ENCODE measurements at places on chromosomes 16 and 17.
A peak's percentile ranks its signal among the peaks of the same experiment; 100 is the strongest.

DNA sequence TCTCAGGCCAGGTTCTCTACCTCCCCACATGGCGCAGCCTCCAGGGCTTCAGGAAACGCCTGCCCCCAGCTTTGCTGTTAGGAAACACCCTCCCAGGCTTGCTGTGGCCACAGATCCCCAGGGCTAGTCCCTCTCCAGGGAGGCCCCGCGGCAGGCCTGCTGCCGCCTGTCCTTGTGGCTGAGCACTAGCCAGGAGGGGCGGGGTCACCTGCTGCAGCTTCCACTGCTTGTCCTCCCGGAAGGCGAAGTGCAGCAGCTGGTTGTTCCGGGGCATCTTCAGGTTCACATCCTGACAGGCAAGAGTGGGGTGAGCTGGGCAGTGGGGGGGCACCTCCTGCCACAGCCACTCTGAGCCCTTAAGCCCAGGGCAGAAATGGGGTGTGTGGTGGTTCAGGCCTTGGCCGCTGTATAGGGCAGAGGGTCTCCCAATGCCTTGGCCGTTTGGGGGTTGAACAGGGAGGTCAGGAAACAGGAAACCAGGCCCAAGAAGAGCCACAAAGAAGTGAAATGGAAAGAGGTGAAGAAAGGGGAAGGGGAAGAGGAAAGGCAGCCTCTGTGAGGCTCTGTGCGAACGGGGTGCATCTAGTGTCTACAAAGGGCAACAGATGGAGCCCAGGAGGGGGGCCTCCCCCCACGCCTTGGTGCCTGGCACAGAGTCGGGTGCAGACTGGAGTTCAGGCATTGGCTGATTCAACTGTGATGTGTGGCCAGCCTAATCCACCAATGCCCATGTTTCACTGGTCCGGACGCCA is 2.0 kb downstream of the ROGDI start:
- DNase-seq, result peak; percentile 75

- no peak for DNase-seq
Measured at GRCh38 chr16:57235128-57236021, 9.7 kb upstream of the ARL2BP start.

GRCh38 chr17:15392326-15392741 is 50.9 kb upstream of the TEKT3 start:
- DNase-seq, result no peak

GRCh38 chr16:48596326-48596725 is 13.7 kb downstream of the N4BP1 start:
- DNase-seq, result peak; percentile 31

DNA sequence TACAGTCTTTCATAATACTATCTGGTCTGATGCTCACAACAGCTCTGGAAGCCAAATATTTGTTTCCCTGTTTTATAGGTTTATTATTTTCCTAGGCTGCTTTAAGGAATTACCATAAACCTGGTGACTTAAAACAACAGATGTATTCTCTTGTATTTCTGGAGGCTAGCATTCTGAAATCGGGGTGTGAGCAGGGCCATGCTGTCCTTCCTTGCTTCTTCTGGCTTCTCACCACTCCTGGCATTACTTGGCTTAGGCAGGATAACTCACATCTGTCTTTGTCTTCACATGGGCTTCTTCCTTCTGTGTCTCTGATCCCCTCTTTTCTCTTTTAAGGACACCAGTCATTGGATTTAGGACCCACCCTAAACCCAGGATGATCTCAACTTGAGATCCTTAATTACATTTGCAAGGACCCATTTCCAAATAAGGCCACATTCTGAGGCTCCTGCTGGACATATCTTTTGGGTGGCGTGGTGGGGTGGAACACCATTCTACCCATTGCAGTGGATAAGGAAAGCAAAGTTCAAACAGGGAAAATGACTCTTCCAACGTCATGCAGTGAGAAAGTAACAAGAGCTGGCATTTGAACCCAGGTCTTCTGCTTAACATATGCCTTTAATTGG is 39.2 kb upstream of the TBX2 start:
- DNase-seq, result no peak

DNA sequence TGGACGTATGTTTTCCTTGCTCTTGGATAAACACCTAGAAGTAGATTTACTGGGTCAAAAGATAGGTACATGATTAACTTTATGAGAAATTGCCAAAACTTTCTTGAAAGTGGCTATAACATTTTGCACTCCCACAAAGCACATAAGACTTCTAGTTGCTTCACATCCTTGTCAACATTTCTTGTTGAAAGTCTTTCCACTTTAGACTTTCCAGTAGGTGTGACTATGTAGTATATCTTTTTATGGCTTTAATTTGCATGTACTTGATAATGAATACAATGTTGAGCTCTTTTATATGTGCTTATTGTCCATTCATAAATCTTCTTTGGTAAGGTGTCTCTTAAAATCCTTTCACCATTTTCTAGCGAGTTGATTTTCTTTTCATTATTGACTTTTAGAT is 241.2 kb upstream of the RPL38 start:
- no peak for DNase-seq

DNA sequence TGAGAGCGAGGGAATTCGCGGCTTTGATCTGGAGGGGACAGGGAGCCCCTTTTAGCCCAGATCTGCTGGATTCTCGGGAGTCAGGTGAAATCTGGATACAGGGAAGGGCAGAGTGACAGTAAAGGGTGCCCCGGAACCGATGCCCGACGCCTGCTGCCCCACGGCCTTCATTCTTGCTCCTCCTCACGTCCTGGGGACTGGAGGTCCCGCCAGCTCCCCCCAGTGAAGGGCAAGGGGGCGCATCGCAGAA is 596 bp downstream of the OR1F1 start:
- no peak for DNase-seq

DNA sequence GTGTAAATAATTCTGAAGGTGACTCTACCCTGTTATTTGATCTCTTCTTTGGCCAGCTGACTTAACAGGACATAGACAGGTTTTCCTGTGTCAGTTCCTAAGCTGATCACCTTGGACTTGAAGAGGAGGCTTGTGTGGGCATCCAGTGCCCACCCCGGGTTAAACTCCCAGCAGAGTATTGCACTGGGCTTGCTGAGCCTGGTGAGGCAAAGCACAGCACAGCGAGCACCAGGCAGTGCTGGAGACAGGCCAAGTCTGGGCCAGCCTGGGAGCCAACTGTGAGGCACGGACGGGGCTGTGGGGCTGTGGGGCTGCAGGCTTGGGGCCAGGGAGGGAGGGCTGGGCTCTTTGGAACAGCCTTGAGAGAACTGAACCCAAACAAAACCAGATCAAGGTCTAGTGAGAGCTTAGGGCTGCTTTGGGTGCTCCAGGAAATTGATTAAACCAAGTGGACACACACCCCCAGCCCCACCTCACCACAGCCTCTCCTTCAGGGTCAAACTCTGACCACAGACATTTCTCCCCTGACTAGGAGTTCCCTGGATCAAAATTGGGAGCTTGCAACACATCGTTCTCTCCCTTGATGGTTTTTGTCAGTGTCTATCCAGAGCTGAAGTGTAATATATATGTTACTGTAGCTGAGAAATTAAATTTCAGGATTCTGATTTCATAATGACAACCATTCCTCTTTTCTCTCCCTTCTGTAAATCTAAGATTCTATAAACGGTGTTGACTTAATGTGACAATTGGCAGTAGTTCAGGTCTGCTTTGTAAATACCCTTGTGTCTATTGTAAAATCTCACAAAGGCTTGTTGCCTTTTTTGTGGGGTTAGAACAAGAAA is 5.1 kb downstream of the STH start:
- DNase-seq, result no peak

DNA sequence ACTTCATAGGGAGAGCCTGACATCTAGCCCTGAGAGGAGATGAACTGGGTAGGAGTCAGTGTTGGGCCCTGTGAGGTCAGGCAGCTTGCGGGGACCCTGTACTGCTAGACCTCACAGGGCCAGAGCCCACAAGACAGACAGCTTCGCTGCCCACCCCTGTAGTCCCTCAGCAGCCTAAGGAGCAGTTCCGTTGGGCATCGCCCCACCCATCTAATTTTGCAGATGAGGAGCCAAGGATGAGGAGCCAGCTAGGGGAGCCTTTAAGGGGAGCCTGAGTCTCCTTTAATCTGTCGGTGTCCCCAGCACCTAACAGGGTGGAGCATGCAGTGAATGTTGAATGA is 755 bp upstream of the TUFM start:
- DNase-seq, result no peak

DNA sequence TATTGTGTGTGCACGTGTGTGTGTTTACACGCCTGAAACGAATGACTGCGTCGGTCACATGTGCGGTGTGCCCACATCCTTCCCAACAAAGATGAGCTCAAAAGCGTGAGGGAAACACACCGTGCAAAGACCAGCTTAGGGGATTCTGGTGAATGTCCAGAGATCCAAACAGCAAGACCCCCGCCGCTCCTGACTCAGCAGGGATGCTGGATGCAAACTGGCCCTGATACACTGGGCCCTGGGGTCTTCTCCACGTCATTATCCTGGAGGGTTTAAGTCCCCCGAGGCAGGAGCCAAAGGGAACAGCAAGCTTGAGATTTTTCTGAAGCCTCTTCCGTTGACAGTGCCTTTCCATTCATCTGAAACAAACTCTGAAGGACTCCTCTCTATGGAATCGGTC is 59.2 kb downstream of the TBC1D16 start:
- no peak for DNase-seq

DNA sequence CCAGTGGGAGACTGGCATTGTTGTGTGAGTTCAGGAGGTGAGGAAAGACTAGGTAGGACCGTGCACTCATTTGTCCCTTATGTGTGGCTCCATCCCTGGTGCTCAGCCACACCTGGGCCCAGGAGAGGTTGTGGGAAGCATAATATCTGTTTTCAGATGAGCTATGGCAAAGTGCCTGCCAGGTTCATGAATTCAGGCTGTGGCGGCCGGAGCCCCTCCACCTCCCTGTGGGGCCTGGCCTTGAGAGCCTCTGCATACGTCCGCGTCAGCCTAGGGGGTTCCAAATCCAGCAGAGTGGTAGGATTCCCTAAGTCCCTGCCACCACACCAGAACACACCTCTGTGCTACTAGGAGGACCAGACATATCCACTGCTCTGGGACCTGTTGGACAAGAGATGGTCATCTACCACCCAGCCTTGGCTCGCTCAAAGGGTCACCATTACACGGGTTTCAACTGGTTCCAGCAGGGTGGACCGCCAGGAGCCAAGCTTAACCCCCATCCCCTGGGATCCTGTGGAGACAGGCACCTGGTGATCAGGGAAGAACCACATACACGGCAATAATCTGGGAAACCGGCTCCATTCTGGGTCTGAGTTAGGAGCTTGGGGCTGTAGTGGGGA is 2.0 kb downstream of the B3GNT9 start:
- DNase-seq, result no peak

DNA sequence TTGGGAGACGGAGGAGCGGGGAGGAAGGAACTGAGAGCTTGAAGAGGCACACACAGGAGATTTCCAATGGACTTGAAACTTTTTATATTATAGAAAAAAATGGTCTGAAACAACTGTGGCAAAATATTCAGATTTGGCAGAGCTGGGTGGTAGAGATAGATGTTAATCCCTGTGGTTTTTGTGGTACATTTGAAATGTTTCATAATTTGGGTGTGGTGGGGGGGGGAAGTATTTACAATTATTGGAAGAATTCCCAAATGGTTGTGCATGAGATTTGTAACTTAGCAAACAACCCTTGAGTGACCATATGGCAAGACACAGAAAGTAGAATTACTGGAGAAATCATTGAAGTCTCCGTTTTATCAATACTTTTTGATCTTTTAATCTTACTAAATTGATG is 588.8 kb upstream of the PSMD7 start:
- DNase-seq, result no peak

- DNase-seq, result no peak
Measured at GRCh38 chr17:67833946-67834631, 8.8 kb downstream of the BPTF start.

DNA sequence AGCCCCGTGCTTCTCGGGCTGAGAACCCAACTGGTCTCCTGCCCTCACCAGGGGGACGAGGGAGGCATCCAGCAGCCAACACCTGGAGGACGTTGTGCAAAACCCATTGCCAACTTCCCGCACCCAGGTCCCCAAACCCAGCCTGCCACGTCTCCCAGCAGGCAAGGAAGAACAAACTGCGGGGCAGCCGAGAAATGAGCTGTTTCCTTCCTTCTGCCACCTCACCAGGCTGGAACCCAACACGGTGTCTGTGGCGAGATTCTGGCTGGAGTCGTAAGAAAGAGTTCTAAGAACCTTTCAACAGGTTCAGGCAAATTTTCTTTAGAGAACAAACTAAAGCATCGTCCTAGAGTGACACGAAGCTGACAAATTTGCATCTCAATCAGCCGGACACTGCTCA is 3.6 kb downstream of the SLC43A2 start:
- no peak for DNase-seq

DNA sequence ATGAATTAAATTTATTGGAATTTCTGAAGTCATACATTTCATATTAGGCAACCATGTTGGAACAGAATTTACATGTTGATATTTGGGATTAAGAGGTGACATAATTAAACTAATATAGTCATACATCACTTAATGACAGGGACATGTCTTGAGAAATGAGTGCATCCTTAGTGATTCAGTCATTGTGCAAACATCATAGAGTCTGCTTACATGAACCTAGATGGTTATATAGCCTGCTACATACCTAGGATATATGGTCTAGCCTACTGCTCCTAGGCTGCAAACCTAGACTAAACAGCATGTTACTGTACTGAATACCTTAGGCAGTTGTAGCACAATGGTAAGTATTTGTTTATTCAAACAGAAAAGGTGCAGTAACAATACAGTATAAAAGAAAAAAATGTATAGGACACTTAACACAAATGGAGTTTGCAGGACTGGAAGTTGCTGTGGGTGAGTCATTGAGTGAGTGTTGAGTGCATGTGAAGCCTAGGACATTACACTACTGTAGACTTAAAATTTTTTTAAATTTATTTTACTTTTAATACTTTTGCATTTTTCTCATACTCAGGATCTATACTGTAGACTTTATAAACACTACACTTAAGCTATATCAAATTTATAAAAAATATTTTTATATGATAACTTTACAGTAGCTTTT is 85.6 kb downstream of the OMG start:
- DNase-seq, result no peak

DNA sequence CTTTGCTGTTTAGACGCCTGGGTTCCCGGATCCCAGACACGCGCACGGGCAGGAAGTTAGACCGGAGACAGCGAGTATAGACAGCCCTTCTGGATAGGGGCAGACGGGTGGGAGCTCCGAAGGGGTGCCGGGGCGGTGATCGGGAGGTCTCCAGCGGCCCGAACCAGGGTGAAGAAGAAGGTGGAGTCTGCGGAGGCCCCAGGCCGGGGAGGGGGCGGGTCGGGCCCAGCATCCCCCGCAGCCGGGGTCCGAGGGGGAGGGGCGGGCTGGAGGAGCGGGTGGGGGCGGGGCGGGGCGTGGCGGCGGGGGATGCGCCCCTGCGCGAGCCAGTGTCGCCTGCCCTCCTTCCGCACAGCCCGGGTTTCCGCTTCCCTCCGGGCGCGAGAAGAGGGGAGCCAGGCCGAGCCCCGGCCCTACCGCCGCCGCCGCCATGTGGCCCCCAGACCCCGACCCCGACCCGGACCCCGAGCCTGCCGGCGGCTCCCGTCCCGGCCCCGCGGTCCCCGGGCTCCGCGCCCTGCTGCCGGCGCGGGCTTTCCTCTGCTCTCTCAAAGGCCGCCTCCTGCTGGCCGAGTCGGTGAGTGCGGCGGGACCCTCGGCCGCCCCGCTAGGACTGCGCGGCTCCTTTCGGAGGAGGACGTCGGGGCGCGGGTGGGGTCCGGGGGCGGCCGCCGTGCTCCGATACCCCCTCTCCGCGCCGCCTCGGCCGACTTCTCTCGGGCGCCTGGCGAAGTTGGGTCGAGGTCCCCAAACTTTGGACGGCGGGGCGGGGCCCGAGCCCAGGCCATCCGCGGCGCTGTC is at the start of gene CMTM3:
Gene CMTM3 (plus strand): TSS at position 329 of the 801 bp plus-strand sequence. CDS start 102 bp downstream, at position 431.
- DNase-seq, result peak; percentile 88

- DNase-seq, result no peak
Measured at GRCh38 chr17:61848896-61849295, 14.4 kb downstream of the BRIP1 start.
